ENCODE measurements at places on chromosomes 7 and 10.

DNA sequence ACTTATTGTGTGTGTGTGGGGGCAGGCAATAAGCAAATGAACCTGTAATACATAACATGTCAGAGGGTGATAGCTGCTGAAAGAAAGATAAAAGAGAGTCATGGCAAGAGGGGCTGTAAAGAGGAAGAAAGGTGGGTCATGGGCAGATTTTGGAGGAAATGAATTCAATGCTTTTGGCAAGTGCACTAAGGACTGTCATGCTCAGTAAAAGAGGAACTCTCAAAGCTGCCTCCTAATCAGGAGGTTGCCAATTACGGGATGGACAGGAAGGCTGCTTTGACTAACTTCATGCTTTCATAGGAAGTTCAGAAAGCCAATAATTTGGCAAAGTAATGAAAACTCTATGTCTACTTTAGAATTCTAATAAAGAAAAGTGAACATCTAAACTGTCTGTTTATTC is 401.2 kb downstream of the SH2D4B start:
- DNase-seq, result no peak

DNA sequence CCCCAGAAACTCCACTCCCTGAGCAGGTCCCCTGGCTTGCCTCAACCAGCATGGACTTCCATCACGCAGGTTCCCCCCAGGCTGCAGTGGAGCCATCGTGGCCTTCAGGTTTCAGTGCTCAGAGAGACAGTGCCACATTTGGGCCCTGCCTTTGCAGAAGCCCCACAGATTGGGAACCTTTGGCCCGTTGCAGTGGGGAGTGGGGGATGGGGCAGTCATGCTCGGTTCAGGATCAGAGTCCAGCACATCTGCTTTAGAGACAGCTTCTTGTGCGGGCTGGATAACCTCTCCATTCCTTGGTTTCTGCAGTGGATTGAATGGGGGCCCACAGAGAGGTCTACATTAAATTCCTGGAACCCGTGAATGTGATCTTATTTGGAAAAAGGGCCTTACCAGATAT is 183.9 kb downstream of the EBF3 start:
- no peak for DNase-seq

DNA sequence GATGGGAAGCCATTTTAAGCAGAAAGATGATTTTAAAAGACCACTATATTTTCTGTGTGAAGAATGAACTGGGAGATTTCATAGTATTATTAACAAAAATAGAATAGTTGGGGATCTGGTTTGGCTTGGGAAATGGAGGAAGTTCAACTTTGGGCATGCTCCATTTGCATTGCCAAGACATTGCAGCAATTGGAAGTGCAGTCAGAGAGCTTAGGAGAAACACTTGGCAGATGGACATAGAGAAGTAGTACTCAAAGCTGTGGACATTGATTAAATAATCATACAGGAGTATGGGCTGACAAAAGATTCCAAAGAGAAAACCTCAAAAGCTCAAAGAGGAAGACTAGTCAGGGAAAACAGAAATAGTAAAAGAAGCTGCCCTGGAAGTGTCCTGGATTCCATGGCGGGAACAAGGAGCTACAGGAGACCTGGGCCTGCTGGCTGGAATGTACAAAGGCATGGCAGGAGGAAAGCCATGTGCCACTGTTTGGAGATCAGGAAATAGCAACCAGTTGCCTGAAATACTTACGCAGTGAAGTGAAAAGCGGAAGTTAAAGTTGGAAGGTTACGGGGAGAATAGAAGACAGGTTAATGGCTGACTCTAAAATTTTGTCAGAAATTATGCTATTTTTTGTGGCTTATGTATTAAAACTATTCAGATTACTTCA is 93.6 kb upstream of the MXI1 start:
- no peak for DNase-seq

- DNase-seq, result peak; percentile 11
Observed at GRCh38 chr10:102814873-102815661, 22.1 kb downstream of the CYP17A1 start.

- DNase-seq, result no peak
Observed at GRCh38 chr10:117654105-117654504, 111.6 kb downstream of the EMX2 start.

All from C1 segment of cervical spinal cord (tissue), 14 donors.